ENCODE measurements at places on chromosomes 1 and 21.
A peak's percentile ranks its signal among the peaks of the same experiment; 100 is the strongest.

GRCh38 chr1:11057477-11057876 lies 2.3 kb downstream of the SRM start:
- no peak for DNase-seq

DNA sequence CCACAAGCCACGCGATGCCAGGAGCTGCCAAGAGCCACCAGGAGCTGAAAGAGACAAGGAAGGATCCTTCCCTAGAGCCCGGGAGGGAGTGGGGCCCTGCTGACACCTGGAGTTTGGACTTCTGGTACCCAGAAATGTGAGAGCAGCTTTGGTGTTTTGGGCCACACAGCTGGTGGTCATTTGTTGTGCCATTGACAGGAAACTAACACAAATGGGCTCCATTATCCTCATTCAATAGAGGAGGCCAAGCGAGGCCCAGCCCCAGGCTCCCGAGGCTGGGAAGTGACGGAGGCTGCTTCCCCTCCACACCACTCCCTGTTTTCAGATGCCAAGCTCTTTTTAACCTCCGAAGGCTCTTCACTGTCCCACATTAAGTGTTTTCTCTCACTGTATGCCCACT lies 25.5 kb downstream of the DHRS3 start:
- DNase-seq = no peak

DNA sequence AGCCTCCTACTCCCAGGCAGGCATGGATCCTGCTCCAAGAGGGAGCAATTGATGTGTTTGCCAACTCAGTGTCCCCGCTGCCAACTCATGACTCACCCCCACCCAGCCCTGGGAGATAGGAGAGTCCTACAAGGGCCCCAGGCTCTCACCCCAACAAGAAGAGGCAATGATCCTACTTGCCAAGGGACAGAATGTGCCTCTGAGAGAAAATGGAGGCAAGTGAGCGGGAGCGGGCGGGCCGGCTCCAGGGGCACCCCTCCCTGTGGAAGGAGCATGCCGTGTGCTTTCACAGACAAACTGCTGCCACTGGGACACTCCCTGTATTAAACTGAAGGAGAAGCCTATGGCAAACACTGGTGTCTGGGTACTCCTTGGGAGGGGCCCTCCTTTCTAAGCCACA lies 16.7 kb downstream of the PKP1 start:
- no peak for DNase-seq

DNA sequence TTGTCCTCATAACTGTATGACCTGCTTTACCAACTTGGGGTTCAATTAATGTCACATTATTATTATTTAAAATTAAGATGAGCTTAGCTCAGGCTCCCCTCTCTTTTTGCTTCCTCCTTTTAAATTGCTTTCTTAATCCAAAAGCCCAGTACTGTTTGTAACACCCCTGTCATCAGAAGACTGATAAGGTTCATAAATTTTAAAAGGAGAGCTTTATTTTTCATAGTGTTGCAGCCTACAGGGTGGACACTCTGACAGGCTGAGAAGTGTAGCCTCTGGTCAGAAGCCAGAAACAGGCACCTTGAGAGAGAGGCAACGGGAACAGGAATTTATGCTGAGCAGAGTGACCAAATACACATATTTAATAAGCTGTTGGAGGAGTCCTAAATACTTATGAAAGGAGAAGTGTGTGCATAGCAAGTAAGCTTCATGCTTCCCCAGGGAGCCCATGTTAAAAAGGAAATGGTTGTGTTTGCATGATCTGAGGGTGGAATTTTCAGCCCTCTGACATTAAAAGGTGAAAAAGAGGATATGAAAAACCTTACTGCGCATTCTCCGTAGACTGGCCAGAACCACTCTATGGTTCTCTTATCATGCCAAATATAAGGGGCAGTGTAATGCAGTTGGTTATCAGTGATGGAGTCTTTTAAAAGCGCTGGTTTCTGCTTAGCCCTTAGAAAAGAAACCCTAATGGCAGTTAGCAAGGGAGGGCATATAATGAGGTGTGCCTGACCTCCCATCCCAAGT lies 30.5 kb upstream of the FGGY start:
- DNase-seq = no peak

DNA sequence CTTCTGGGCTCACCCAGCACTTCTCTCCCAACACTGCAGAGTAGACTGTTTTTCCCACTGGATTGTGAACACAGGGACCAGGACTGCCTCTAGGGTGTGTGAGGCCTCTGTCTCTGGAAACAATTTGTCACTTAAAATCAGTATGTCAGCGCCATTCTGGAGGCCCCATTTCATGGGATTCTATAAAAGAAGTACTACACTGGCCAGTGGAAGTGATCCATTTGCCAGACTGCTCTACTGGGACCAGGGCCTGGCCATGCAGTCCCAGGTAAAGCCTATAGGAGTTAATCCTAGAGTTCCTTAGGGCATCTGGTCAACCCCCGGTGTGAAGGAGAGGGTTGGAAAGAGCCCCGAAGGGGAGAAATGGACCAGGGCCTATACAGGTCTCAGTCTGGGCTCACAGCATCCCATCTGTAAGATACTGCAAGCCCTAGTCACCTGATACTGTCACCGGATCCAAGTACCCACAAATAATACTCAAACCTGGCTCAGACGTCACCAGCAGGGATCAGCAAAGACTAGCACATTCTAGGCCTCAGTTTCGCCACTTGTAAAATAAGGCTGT lies 245.0 kb downstream of the FOXD2 start:
- no peak for DNase-seq

DNA sequence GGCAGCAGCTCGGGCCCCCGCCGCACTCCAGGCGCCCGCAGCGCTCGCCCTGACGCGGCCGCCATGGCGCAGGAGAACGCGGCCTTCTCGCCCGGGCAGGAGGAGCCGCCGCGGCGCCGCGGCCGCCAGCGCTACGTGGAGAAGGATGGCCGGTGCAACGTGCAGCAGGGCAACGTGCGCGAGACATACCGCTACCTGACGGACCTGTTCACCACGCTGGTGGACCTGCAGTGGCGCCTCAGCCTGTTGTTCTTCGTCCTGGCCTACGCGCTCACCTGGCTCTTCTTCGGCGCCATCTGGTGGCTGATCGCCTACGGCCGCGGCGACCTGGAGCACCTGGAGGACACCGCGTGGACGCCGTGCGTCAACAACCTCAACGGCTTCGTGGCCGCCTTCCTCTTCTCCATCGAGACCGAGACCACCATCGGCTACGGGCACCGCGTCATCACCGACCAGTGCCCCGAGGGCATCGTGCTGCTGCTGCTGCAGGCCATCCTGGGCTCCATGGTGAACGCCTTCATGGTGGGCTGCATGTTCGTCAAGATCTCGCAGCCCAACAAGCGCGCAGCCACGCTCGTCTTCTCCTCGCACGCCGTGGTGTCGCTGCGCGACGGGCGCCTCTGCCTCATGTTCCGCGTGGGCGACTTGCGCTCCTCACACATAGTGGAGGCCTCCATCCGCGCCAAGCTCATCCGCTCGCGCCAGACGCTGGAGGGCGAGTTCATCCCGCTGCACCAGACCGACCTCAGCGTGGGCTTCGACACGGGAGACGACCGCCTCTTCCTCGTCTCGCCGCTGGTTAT lies 2.8 kb downstream of the KCNJ9 start:
- peak; percentile 52 for DNase-seq

DNA sequence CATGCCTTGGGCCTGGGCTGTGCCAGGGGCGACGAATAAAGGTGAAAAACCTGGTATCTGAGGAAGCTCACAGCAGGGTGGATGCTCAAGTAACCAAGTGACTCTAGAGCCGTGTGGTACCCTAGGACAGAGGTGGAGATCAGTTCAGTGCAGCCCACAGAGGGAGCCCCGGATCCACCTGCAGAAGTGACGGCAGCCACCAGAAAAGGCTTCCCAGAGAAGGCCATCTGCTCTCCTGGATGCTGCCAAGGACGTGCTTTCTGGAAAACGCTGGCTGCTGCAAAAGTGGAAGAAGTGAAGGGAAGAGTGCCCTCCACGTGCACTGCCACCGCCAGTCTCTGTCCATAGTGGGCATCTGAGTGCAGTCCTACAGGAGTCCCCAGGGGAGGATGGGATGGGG lies 27.7 kb downstream of the TMCO4 start:
- no peak for DNase-seq

GRCh38 chr1:161137881-161138280 lies 5.4 kb upstream of the DEDD start:
- DNase-seq = no peak

DNA sequence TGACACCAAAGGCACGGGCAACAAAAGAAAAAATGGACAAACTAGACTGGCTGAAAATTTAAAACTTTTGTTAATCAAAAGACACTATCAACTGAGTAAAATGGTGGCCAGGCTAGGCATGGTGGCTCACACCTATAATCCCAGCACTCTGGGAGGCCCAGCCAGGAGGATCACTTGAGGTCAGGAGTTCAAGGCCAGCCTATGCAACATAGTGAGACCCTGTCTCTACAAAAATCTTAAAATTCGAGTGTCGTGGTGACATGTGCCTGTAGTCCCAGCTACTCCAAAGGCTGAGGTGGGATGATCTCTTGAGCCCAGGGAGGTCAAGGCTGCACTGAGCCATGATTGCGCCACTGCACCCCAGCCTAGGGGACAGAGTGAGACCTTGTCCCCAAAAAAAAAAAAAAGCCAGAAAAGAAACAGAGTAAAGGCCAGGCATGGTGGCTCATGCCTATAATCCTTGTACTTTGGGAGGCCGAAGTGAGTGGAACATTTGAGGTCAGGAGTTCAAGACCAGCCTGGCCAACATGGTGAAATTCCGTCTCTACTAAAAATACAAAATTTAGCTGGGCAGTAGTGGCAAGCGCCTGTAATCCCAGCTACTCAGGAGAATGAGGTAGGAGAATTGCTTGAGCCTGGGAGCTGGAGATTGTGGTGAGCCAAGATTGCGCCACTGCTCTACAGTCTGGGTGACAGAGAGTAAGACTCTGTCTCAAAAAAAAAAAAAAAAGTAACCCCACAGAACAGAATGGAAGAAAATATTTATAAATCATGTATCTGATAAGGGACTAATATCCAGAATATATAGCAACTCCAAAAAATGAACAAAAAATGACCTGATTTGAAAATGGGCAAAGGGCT lies 8.0 kb downstream of the TUT4 start:
- DNase-seq = no peak

GRCh38 chr1:45622524-45623394 lies 1.1 kb downstream of the CCDC17 start:
- DNase-seq = no peak

DNA sequence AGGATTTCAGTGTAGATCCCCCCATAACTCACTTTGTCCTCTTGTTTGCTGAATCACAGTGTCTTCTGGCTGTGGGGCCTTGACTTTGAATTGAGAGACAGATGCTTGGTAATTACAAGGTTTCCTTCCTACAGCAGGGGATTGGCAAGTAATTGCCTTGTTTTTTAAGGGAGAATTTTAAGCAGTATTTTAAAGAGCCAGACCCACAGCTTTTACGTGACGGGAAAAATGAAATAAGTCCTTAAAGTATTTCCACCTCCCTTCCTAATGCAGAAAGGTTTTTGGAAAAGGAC lies 41.0 kb downstream of the PGBD5 start:
- DNase-seq = no peak

GRCh38 chr1:18299441-18300338 lies 181.0 kb upstream of the KLHDC7A start:
- DNase-seq = no peak

- no peak for DNase-seq
Measured at GRCh38 chr1:154620751-154621150, 12.8 kb upstream of the ADAR start.

- DNase-seq = no peak
Measured at GRCh38 chr1:29312469-29313461, 76.4 kb downstream of the PTPRU start.

DNA sequence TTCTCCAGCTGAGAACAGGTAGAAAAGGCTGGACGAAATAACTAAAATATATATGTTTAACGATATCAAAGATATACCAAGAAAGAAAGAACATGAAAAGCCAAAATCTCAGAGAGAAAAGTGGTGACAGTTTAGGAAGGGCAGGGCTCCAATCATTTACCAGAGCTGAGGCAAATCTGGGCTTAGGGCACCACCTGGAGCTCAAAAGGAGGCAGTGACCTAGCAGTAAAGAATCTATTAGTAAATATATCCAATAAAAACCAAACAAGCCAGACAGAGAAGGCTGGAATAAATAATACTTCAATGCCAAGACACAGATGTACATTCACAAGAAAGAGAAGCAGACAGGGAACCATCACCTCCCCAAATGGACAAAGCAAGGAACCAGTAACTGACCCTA lies 43.5 kb downstream of the CHIA start:
- peak; percentile 21 for DNase-seq

DNA sequence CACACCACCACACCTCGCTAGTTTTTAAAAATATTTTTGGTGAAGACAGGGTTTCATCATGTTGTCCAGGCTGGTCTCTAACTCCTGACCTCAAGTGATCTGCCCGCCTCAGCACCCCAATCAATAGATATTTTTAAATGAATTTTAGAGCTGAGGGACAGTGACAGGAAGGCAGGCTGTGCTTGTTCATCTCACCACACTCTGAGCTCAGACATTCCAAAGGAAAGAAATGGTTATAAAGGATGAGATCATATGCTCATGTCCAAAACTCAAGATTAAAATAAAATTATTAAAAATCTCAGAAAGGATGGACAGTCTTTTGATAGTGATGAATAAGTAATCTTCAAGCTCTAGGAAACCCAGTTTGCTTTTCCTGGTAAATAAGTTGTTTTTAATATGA lies 40.9 kb downstream of the L1TD1 start:
- no peak for DNase-seq

DNA sequence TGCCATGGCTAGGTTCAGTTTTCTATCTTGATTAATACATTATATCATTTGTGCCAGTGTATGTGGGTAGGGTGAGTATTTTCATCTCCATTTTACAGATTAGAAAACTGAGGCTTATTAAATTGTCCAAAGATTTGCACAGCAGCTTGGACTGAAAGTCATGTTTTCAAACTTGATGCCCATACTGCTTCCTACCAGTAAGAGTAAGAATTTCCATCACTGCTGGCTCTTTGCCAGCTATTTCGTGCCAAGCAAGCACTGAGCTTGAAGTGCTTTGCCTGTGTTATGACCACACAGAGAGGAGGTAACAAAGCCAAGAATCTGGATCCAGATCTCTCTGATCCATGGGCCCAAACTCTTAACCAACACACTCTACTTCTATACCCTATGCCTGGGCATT lies 295.0 kb downstream of the VAV3 start:
- no peak for DNase-seq

- no peak for DNase-seq
Measured at GRCh38 chr1:20318971-20319370, 28.3 kb downstream of the VWA5B1 start.

DNA sequence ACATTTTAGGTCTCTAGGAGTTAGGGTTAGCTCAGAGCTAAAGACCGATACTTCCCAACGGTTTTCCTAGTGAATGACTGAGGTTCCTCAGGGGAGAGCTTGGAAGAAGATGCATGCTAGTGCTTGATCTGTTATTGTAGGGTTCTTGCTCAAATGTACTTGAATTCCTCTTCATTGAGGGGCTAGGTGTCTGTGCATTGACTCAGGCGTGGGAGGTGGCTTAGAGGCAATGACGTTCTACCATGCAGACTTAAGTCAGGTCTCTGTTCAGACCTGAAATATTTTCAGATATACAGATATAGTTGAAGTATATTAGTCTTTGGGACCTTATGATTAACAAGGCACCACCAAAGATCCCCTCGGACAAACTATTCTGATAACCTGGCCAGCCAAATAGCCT lies 23.5 kb downstream of the S100A10 start:
- DNase-seq = no peak

GRCh38 chr1:16440131-16440469 lies 424 bp upstream of the NECAP2 start:
- DNase-seq = no peak

GRCh38 chr21:42929969-42930368 lies 4.5 kb upstream of the ERVH48-1 start:
- DNase-seq = no peak

GRCh38 chr1:107100331-107100984 lies 40.4 kb upstream of the NTNG1 start:
- no peak for DNase-seq
